ENCODE measurements at places on chromosomes 1 and 21. TPM values are rescaled to one million over a fixed set of nuclear protein-coding genes. Genes with fewer than 3 reads are reported as not detected.

GRCh38 chr1:84433258-84434080 lies 35.2 kb downstream of the DNASE2B start:
- no peaks in the 10 kb centered on the region for H3K36me3 ChIP-seq
- H3K27me3 ChIP-seq, result no peaks in the 10 kb centered on the region
- peak overlapping the region; percentile 27 for H3K4me3 ChIP-seq
- H3K4me1 ChIP-seq, result peaks cover 6% of the 10 kb centered on the region

GRCh38 chr1:79848316-79848715 lies 841.8 kb upstream of the ADGRL4 start:
- H3K4me1 ChIP-seq, result peaks cover 16% of the 10 kb centered on the region
- no peak overlapping the region for H3K4me3 ChIP-seq
- no peaks in the 10 kb centered on the region for H3K36me3 ChIP-seq
- no peaks in the 10 kb centered on the region for H3K27me3 ChIP-seq

GRCh38 chr1:208923456-208923855 lies 660.1 kb upstream of the CAMK1G start:
- peaks cover 6% of the 10 kb centered on the region for H3K4me1 ChIP-seq
- no peak for DNase-seq
- no peak overlapping the region for H3K27ac ChIP-seq
- H3K4me3 ChIP-seq, result no peak overlapping the region
- no peaks in the 10 kb centered on the region for H3K36me3 ChIP-seq
- no peaks in the 10 kb centered on the region for H3K27me3 ChIP-seq

GRCh38 chr21:20023193-20023592 lies 975.0 kb upstream of the NCAM2 start:
- H3K4me3 ChIP-seq, result no peak overlapping the region
- no peaks in the 10 kb centered on the region for H3K36me3 ChIP-seq
- no peaks in the 10 kb centered on the region for H3K27me3 ChIP-seq
- H3K27ac ChIP-seq, result no peak overlapping the region
- DNase-seq, result no peak

- H3K27ac ChIP-seq, result no peak overlapping the region
- no peak overlapping the region for H3K4me3 ChIP-seq
- H3K4me1 ChIP-seq, result no peaks in the 10 kb centered on the region
- H3K27me3 ChIP-seq, result no peaks in the 10 kb centered on the region
- no peak for DNase-seq
These were observed 351.8 kb downstream of the NEGR1 start for GRCh38 chr1:71930511-71930910.

The AMY1B gene
- not detected for total RNA-seq

GRCh38 chr1:41919764-41920397 lies 1.2 kb upstream of the HIVEP3 start:
- no peaks in the 10 kb centered on the region for H3K36me3 ChIP-seq
- H3K4me3 ChIP-seq, result peak overlapping the region; percentile 21
- H3K27ac ChIP-seq, result no peak overlapping the region

GRCh38 chr1:183097438-183098051 lies 74.3 kb downstream of the LAMC1 start:
- no peaks in the 10 kb centered on the region for H3K27me3 ChIP-seq
- peaks cover 28% of the 10 kb centered on the region for H3K4me1 ChIP-seq
- DNase-seq, result peak; percentile 26
- no peak overlapping the region for H3K27ac ChIP-seq
- no peak overlapping the region for H3K4me3 ChIP-seq

GRCh38 chr1:208433086-208433485 lies 188.9 kb upstream of the PLXNA2 start:
- peak; percentile 47 for DNase-seq
- no peak overlapping the region for H3K4me3 ChIP-seq
- H3K27ac ChIP-seq, result no peak overlapping the region
- H3K27me3 ChIP-seq, result no peaks in the 10 kb centered on the region
- H3K36me3 ChIP-seq, result no peaks in the 10 kb centered on the region

- H3K27me3 ChIP-seq, result peaks cover 78% of the 10 kb centered on the region
- H3K36me3 ChIP-seq, result no peaks in the 10 kb centered on the region
- H3K27ac ChIP-seq, result no peak overlapping the region
- peak; percentile 70 for DNase-seq
- H3K4me3 ChIP-seq, result peak overlapping the region; percentile 28
These were observed 18.6 kb upstream of the PDZK1IP1 start for GRCh38 chr1:47208374-47208850.

The ALX3 gene
- total RNA-seq, result not detected

The KIF26B gene
- total RNA-seq, result 1.2 TPM

The FNDC5 gene
- total RNA-seq, result 9.6 TPM

DNA sequence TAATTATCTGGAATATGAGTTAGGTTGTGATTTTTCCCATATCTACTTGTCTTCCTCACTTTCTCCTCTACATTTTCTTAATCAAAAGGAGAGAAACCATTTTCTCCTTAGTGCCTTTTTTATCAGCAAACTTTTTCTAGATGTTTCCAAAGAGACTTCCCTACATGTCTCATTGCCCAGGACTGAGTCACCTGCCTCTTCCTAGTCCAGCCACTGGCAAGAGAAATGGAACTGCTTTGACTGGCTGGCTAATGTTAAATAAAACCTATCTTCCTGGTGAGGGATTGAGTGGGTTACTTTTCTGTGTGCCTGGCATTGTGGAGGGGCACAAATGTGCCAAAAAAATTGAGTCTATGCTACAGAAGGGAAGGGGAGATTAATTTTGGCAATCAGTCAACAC lies 52.1 kb upstream of the CD5L start:
- no peak for DNase-seq
- H3K27me3 ChIP-seq, result no peaks in the 10 kb centered on the region
- H3K27ac ChIP-seq, result no peak overlapping the region
- no peaks in the 10 kb centered on the region for H3K36me3 ChIP-seq
- no peaks in the 10 kb centered on the region for H3K4me1 ChIP-seq

DNA sequence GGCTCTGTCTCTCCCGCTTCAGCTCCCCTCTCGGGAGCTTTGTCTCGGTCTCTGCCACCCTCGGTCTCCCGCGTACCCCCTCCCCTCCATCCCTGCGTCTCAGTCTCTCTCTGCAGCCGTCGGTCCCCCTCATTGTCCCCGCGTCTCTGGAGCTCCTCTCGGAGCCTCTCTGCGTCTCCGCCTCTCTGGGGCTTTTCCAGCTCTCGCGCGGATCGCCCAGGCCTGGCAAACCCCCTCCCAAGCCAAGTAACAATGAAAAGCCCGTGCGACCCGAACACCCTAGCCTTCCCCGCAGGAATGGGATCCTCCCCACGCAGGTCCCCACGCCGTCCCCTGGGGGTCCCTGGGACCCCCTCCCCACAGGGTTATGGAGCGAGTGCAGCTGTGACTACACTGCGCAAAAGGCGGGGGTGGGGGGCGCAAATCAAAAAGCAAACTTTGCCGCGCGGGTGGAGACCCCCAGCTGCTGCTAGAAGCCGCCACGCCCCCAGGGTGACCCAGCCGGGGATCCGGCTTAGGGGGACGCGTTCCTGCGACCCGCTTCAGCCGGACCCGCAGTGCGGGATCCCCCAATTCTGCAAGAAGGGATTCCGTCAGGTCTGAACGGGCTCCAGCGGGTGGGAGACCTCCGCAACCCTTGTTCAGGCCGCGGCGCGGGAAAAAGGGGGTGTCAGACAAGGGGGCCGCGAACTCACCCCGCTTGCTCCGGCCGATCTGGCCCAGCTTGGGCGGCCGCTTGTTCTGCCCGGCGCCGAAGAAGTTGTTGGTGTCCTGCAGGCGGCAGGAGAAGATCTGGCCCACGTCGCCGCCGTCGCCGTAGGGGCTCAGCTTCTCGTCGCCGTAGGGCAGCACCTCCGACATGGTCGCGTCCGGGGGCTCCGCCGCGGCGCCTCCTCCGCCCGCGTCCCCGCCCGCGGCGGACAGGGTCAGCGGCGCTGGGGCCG lies 1.2 kb downstream of the CAMK2N1 start:
- DNase-seq, result peak; percentile 69
- H3K4me1 ChIP-seq, result peaks cover 24% of the 10 kb centered on the region
- H3K27me3 ChIP-seq, result peaks cover 90% of the 10 kb centered on the region
- peak overlapping the region; percentile 95 for H3K4me3 ChIP-seq
- no peak overlapping the region for H3K27ac ChIP-seq

The LAPTM5 gene
- not detected for total RNA-seq

DNA sequence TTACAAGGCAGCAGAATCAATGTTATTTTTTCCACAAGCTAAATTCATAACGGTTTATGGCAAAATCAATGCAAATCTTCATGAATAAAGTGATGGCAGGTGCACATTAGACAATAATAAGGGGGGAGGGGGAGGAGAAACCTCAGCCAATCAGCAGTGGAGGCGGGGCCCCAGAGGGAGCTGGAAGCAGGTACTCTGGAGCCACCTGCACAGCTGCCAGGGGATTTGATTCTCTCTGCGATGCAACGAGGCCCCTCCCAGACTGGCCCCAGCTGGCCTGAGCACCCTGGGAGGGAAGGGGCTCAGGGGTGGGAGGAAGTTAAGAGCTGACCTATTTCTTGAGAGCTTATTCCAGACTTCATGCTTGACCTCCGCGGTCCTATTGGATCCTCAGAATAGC lies 127.8 kb upstream of the IGSF21 start:
- H3K36me3 ChIP-seq, result no peaks in the 10 kb centered on the region
- DNase-seq, result no peak
- H3K27me3 ChIP-seq, result no peaks in the 10 kb centered on the region

DNA sequence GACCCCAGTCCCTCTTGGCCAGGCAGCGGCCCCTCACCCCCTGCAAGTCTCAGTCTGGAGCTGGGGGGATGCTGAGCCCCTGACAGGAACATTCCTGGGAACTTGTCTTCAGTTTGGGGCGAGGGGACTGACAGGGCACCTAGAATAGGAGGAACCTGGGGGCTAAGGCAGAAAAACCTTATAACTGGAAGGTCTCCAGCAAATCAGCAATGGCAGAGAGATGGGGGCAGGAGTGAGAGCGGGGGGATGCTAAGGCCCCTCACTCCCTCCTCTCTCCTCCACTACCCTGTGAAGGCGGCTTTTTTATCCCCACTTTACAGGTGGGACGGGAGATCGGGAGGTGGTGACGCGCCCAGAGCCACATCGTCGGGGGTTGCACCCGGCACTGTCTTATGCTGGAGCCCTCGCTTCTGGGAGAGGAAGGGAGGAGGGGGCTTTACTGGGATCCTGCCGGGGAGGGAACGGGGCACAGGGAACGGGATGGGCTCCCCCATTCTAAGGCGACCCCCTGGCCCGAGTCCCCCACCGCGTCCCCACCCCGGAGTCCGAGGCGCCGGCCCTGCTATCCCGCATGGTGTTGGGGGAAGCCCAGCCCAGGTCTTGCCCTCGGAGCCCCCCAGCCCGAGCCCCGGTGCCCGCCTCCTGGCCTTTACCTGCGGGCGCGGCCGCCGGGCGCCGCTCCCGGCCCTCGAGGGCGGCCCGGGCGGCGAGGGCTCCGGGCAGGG lies 456 bp downstream of the COL8A2 start:
- no peak for DNase-seq
- H3K36me3 ChIP-seq, result no peaks in the 10 kb centered on the region
- H3K27me3 ChIP-seq, result peaks cover 57% of the 10 kb centered on the region
- H3K4me1 ChIP-seq, result peaks cover 3% of the 10 kb centered on the region

DNA sequence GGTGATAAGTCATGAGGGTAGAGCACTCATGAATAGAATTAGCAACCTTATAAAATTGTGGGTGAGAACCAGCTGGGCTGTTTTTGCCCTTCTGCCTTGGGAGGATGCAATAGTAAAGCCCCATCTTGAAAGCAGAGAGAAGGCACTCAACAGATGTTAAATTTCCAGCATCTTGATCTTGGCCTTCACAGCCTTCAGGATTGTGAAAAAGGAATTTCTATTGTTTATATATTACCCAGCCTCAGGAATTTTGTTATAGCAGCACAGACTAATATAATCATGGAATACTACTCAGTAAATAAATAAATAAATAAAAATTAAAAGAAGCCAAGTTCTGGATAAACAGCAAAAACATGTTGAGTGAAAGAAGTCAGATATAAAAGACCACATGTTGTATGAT lies 175.2 kb downstream of the KCNT2 start:
- no peak for DNase-seq
- H3K36me3 ChIP-seq, result no peaks in the 10 kb centered on the region
- H3K4me3 ChIP-seq, result no peak overlapping the region
- no peaks in the 10 kb centered on the region for H3K27me3 ChIP-seq
- H3K4me1 ChIP-seq, result no peaks in the 10 kb centered on the region

- no peak overlapping the region for H3K4me3 ChIP-seq
- no peaks in the 10 kb centered on the region for H3K27me3 ChIP-seq
- H3K27ac ChIP-seq, result no peak overlapping the region
- no peak for DNase-seq
- H3K36me3 ChIP-seq, result no peaks in the 10 kb centered on the region
These were observed 860 bp upstream of the SHCBP1L start for GRCh38 chr1:182953826-182954225.

DNA sequence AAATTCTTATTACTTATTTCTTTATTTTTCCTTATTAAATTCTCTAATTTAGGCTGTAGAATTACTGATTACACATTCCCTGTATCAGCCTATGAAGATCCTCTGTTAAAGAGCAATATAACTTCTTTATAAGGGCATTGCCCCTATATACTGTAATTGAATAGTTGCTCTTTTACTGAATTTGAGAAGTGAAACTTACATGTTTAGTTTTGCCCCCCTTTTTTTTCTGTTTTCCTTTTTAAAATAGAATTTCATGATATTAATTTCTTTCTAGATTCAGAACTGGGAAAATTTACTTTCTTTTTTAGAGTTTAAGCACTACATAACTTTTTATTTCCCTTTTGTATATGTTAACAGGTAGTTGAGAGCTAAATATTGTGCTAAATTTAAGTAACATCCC lies 29.5 kb upstream of the PGM1 start:
- H3K27me3 ChIP-seq, result no peaks in the 10 kb centered on the region
- no peak overlapping the region for H3K27ac ChIP-seq
- H3K4me1 ChIP-seq, result no peaks in the 10 kb centered on the region
- DNase-seq, result no peak
- no peak overlapping the region for H3K4me3 ChIP-seq
- H3K36me3 ChIP-seq, result no peaks in the 10 kb centered on the region

DNA sequence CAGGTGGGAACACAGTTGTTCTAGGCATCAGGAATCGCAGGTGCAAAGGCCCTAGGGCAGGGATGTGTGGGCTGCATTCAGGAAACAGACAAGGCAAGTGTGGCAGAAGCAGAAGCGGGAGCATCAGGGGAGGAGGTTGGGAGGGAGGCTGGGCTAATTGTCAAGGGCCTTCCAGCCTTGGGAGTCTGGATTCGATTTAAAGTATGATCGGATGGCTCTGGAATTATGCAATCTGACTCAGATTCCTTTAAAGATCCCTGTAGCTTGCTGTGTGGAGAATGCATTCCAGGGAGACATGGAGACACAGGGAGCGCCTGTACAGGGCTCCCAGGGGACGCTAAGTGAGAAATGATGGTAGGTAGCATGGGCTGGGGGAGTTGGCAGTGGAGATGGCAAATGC lies 86.5 kb downstream of the LACTBL1 start:
- H3K4me1 ChIP-seq, result no peaks in the 10 kb centered on the region
- no peak for DNase-seq
- no peak overlapping the region for H3K4me3 ChIP-seq
- H3K27ac ChIP-seq, result no peak overlapping the region

The ERICH3 gene
- total RNA-seq, result not detected

The C1QA gene
- total RNA-seq, result not detected

- peaks cover 2% of the 10 kb centered on the region for H3K4me1 ChIP-seq
- H3K27ac ChIP-seq, result no peak overlapping the region
- no peak overlapping the region for H3K4me3 ChIP-seq
- no peaks in the 10 kb centered on the region for H3K27me3 ChIP-seq
These were observed 426.6 kb downstream of the DUSP10 start for GRCh38 chr1:221315330-221315729.

The FLG2 gene
- not detected for total RNA-seq

Measured in neural progenitor cell (in vitro differentiated cells).